Naive B cell (primary cell): ENCODE measurements at places on chromosomes 7 and 10. TPM values are rescaled to one million over a fixed set of nuclear protein-coding genes. Genes with fewer than 3 reads are reported as not detected.

GRCh38 chr10:36073796-36074345 lies 431.8 kb upstream of the FZD8 start:
- DNase-seq = no peak

Gene GPR37
- polyA plus RNA-seq = not detected

GRCh38 chr10:130254243-130254642 lies 118.1 kb downstream of the GLRX3 start:
- DNase-seq = no peak

- no peak for DNase-seq
These were observed 43.0 kb upstream of the NAMPT start for GRCh38 chr7:106327538-106328481.

Gene ANKRD61
- 0.35 TPM for polyA plus RNA-seq

- DNase-seq = no peak
These were observed 121.9 kb downstream of the PAXIP1 start for GRCh38 chr7:154881026-154881425.

DNA sequence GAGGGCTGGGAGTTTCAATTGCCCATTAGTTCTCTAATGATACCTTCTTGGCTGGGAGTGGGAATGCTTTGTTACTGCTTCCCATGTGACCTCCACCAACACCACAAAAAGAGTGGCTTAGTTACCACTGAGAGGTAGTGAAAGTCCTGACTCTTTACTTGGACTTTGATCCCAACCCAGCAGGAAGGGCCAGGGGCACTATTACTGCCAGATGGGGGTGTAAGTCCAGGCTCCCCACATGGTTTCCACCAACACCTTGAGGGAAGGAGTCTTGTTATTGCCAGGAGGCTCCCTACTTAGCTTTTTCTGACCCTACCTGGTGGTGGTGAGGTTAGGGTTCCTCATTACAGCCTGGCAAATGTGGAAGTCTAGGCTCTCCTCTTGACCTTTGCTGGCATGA lies 11.4 kb downstream of the GGCT start:
- no peak for DNase-seq

Gene CLRN3
- polyA plus RNA-seq = not detected

DNA sequence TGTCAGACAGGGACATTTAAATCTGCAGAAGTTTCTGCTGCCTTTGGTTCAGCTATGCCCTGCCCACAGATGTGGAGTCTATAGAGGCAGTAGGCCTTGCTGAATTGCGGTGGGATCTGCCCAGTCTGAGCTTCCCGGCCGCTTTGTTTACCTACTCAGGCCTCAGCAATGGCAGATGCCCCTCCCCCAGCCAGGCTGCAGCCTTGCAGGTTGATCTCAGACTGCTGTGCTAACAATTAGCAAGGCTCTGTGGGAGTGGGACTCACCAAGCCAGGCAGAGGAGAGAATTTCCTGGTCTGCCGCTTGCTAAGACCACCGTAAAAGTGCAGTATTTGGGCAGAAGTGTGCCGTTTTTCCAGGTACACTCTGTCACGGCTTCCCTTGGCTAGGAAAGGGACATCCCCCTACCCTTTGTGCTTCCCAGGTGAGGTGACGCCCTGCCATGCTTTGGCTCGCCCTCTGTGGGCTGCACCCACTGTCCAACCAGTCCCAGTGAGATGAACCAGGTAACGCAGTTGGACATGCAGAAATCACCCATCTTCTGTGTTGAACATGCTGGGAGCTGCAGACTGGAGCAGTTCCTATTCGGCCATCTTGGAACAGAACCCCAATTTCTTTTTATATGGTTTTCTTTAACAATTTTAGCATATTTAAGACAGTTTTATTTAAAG lies 28.4 kb upstream of the VWDE start:
- no peak for DNase-seq

Gene LOXL4
- 0.24 TPM for polyA plus RNA-seq

DNA sequence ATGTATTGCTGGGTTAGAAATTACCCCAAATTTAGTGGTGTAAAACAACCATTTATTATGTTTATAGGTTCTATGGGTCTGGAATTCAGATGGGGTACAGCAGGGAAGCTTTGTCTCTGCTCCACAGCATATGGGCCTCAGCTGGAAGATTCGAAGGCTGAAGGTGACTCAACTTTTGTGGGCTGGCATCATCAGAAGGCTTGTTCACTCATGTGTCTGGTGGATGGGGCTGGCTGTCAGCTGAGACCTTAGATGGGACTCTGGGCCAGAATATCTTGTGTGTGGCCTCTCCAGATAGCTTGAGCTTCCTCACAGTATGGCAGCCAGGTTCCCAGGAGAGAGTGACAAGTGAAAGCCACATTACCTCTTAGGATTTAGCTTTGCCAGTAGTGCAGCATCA lies 45.9 kb downstream of the ZNF503 start:
- no peak for DNase-seq

GRCh38 chr10:113610631-113611601 lies 52.9 kb downstream of the NRAP start:
- DNase-seq = no peak

Gene PAX4
- not detected for polyA plus RNA-seq

- no peak for DNase-seq
These were observed 56.8 kb upstream of the LANCL2 start for GRCh38 chr7:55308186-55308929.

- DNase-seq = no peak
These were observed 5.7 kb downstream of the C1GALT1 start for GRCh38 chr7:7188091-7188490.

Gene FAM13C
- polyA plus RNA-seq = not detected

- no peak for DNase-seq
These were observed 14.0 kb upstream of the PKD1L1 start for GRCh38 chr7:47962262-47962661.

- DNase-seq = no peak
These were observed 91.9 kb downstream of the MYL10 start for GRCh38 chr7:101537205-101537604.

- no peak for DNase-seq
These were observed 66.7 kb downstream of the EMX2 start for GRCh38 chr10:117609095-117609795.

Gene ARPC1B
- 437 TPM for polyA plus RNA-seq

GRCh38 chr10:73220989-73221388 lies 26.1 kb downstream of the DNAJC9 start:
- DNase-seq = no peak

Gene RBM17
- 93.1 TPM for polyA plus RNA-seq

- no peak for DNase-seq
These were observed 12.2 kb upstream of the FEZF1 start for GRCh38 chr7:122316467-122317388.

- DNase-seq = no peak
These were observed 8.6 kb upstream of the MNX1 start for GRCh38 chr7:157018997-157019608.

- DNase-seq = peak; percentile 52
These were observed 42.8 kb upstream of the GNA12 start for GRCh38 chr7:2886900-2887299.

Gene STRIP2
- polyA plus RNA-seq = not detected

Gene LIPM
- polyA plus RNA-seq = not detected

DNA sequence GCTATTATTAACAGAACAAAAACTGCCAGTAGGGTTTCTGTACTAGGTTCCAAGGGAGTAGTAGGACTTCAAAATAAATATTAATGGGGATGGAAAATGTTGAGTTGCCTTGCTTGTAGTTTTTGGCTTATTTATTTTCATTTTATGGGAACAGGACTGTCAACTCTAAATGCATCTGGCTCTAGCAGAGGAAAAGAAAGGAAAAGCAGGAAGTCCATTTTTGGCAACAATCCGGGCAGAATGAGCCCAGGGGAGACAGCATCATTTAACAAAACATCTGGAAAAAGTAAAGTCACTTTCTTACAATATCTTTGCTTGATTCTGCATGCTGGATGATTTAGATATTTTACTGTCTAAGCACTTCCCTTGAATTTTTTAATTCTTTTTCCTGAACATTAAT lies 69.4 kb downstream of the NOC3L start:
- no peak for DNase-seq

- peak; percentile 9 for DNase-seq
These were observed 172.0 kb downstream of the ZEB1 start for GRCh38 chr10:31490858-31491504.

Gene PPP1R17
- polyA plus RNA-seq = not detected

GRCh38 chr10:100654782-100655325 lies 90.5 kb upstream of the PAX2 start:
- no peak for DNase-seq

DNA sequence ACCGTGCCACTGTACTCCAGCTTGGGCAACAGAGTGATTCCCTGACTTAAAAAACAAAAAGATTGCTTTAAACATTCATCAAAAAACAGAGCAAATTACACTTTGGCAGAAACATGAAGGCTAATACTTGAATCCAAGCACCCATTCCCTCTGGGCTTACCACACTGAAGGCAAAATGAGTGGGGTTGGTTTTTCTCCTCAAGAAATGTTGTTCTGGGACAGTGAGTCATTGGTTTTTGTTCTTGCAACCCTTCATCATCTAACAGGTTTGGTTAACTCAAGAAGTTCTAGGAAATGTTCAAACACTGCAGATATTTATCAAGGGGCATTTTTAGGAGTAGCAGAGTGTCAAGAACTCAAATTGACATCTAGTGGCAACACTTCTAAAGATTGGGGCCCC lies 60.5 kb downstream of the KIAA1217 start:
- DNase-seq = no peak

- DNase-seq = no peak
These were observed 5.4 kb upstream of the UNCX start for GRCh38 chr7:1227071-1227804.

GRCh38 chr7:54722502-54722901 lies 36.5 kb downstream of the SEC61G start:
- no peak for DNase-seq

DNA sequence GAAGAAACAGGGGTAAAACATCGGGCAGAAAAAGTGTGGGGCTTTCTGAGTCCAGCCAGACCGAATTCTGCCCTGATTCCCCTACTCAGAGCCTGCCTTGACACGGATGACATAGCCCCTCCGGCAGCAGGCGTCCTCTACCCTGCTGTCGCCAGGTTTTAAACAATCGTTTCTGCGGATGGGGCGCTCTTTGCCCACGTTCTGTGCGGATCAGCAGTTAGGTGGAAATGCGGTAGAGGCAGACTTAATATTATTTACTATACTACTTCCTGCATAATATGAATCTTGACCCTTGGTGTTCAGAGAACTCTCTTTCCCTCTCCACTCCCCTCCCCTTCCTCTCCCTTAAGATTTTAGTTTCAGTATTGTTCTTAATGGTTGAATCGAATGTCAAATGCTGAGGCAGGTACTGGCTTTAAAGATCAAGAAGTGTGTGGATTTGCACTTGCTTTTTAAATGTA lies 2.4 kb downstream of the GATA3 start:
- no peak for DNase-seq

GRCh38 chr10:84214046-84214572 lies 11.2 kb downstream of the LRIT2 start:
- no peak for DNase-seq

Gene PLAC9
- polyA plus RNA-seq = not detected

Gene ATP6V0A4
- not detected for polyA plus RNA-seq

Gene SPDYE2B
- polyA plus RNA-seq = 0.30 TPM
